Inflammatory macrophage treated with lipopolysaccharide for 4 hours (primary cell): ENCODE measurements at places on chromosomes 7 and 10.

DNA sequence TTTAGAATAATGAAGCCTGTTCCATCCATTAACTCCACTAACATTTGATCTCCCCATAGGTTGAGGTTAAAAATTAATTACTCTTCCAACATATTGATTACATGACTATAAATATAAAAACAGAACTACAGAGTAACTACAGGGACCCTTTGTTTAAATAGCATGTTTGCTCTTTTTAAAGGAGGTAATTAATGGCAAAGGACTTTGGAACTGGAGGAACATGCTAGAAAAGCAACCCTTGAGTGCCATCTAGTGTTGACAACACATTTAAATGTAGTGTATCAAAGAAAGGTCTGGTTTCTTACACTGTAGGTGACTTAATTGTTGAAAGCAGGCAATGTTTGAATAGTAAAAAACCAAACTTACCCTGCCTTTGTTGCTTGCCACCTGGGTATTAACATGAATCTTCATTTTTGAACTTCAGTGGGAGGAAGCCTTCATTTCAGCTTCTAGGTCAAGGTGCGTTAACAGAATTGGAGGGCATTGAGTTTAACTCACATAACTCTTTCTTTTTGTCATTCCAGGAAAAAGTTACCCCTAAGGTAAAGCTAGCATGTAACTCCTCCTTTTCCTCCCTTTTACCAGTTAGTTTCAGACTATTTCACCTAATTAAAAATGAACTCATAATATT, 52.6 kb upstream of the CAPZA2 start:
- DNase-seq: peak; percentile 73

DNA sequence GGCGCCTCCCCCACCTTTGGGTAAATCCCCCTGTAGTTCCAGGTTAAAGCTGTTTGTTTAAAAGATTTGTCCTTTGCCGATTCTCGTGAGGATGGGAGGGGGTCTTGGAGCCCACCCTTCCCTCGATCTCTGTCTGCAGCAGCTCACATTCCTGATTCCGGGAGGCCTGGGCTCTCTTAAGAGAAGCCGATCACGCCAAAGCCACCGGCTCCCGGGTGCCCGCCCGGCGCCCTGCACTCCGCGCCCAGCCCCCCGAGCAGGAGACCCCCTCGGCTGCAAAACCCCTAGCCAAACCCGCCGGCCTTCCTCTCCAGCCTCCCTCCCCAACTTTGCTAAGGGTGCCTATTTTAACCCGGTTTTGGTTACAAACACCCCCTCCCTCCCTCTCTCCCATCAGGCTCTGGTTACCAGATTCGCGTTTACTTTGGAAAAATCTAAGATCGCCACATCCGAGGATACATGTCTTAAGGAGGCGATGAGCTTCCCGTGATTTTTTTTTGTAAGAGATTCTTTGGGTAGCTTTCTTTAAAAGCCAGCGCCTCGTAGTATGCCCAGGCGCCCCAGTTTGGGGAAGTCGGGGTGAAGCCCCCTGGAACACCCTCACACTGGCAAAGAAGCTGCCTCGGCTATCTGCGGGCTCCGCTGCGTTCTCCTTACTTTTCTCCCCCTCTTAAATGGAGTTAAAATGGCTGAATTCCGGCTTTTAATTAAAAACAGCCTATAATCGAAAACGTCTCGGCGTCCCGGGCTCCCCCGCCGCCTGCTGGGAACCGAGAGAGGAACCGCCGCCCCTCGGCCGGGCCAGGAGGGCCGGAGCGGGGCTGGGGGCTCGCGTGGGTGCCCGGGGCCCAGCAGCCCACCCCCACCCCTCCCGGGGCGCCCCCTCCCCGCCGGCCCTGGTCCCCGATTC, 983 bp downstream of the TNRC18 start:
- DNase-seq: peak; percentile 48

- DNase-seq: no peak
Measured at GRCh38 chr10:89954061-89954460, 252.7 kb downstream of the KIF20B start.

DNA sequence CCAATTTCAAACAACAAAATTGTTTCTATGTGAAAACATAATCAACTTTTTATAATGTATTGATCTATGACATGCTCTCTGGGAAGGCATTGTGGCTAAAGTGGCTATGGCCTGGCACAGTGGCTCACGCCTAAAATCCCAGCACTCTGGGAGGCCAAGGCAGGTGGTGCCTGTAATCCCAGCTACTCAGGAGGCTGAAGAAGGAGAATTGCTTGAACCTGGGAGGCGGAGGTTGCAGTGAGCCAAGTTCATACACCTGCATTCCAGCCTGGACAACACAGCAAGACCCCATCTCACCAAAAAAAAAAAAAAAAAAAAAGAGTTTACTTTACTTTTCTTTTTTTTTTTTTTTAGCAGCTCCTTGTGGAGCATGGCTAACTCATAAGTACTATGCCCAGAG, 38.9 kb upstream of the CPN1 start:
- no peak for DNase-seq

GRCh38 chr10:69483963-69484362, 32.7 kb downstream of the TSPAN15 start:
- DNase-seq: peak; percentile 69

DNA sequence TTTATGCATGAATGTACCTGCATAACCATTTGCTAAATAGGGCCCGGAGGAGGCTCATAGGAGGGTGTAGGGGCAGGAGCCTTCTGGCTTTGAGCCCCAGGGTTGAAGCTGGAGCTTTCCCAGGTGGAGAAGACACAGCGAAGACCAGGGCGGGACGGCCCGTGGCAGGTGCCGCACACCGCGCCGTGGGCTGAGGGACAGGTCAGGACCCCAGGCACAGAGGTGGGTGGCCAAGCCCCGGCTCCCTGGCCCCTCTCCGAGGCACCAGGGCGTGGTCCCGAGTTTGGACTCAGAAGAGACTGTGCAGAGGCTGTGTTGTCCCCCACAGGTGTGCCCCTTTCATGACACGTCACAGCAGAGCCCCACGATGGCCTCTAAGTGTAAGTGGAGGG, 56.5 kb downstream of the PWWP2B start:
- DNase-seq: no peak

- no peak for DNase-seq
Measured at GRCh38 chr10:74194545-74194944, 43.5 kb downstream of the ADK start.

DNA sequence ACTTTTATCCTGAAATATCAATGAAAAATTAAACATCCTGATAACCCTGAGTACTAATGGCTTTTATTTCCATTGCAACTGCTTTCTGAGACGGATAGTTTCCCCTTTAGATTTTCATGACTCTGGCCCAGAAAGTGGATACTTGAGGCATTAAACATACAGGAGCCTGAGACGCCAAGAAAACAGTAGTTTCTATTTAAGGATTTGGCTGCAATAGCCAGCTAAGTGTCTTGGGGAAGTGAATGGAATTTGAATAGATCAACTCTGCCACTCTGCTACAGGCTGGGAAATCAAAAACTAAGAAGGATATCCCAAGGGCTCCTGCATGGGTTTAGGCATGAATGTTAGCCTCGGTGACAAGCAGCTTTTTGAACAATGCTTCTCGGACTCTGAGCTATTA, 24.7 kb upstream of the GPAM start:
- no peak for DNase-seq

GRCh38 chr7:122972056-122972455, 23.4 kb downstream of the TAS2R16 start:
- no peak for DNase-seq

DNA sequence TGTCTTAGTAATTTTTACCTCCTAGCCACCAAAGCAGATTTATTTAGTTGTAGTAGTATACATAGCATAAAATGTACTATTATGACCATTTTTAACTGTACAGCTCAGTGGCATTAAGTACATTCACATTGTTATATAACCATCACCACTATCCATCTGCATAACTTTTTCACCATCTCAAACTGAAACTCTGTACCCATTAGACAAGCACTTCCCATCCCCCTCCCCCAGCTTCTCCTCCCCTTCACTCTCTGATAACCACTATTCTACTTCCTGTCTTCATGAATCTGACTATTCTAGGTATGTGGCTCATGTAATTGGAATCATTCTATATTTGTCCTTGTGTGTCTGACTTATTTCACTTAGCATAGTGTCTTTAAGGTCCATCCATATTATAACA, 71.9 kb downstream of the MRPL32 start:
- DNase-seq: no peak

GRCh38 chr7:144102041-144102440, 7.3 kb upstream of the OR2A2 start:
- no peak for DNase-seq

DNA sequence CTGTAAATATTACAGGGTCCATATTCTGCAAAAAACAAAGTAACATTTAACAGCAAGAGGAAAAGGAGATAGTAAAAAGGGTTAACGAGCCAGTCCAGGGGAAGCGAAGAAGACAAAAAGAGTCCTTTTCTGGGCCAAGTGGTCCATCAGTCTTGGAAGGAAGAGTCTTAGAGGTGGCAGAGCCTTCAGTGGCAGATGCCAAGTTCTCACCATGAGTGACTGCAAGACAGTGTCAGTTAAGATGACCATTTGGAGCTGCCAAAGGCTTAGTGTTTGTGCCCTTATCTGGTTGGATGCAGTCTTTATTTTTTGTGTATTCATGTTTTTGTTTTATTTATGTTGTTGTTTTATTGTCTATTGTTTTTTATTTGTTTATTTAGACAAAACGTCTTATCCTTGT, 125.7 kb upstream of the LANCL2 start:
- DNase-seq: no peak

- DNase-seq: no peak
Measured at GRCh38 chr7:16841681-16842080, 36.9 kb upstream of the AGR2 start.

GRCh38 chr7:26376175-26376917, 84.7 kb downstream of the SNX10 start:
- peak; percentile 32 for DNase-seq

- DNase-seq: no peak
Measured at GRCh38 chr10:29862923-29863614, 196.3 kb downstream of the JCAD start.

- no peak for DNase-seq
Measured at GRCh38 chr10:31630861-31631567, 297.6 kb downstream of the ARHGAP12 start.

GRCh38 chr7:81094952-81095351, 176.1 kb upstream of the SEMA3C start:
- no peak for DNase-seq

- DNase-seq: peak; percentile 79
Measured at GRCh38 chr7:148584154-148584827, 6.3 kb upstream of the C7orf33 start.

DNA sequence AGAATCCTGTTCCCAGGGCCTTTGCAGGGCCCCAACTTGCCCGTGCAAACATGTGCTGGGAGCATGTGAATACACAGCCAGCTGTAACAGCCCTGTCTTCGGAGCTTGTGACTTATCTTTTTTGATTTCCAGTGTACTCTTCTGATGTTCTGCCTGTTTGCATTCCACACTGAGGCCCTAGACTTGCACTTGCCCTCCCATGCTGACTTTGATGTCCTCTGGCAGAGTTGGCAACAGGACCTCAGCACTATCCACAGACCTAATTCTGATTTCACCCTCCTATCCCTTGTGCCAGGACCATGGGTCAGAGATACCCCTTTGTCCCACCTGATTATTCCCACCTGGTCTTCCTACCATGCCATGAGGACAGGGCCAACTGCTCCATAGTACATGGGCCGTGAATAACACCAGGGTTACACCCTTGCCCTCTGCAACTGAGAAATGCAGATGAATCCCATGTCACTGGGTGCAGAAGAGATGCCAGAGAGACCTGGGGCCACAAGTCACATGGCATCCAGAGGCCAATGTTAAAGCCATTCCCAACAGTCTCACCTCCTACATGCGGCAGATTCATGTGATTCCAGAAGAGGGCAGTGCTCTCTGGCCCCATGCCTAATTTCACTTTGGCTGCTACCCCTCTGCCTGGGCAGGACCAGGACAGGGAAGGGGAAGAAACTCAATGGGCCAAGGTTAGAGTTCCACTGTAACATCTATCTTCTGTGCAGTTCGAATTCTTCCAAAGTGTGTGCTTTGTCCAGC, 43.0 kb downstream of the SCRN1 start:
- peak; percentile 38 for DNase-seq

- no peak for DNase-seq
Measured at GRCh38 chr7:7617550-7617949, 23.0 kb upstream of the UMAD1 start.

- no peak for DNase-seq
Measured at GRCh38 chr10:93941606-93942005, 47.8 kb downstream of the SLC35G1 start.

GRCh38 chr7:159015454-159016410, 128.9 kb downstream of the VIPR2 start:
- DNase-seq: no peak

DNA sequence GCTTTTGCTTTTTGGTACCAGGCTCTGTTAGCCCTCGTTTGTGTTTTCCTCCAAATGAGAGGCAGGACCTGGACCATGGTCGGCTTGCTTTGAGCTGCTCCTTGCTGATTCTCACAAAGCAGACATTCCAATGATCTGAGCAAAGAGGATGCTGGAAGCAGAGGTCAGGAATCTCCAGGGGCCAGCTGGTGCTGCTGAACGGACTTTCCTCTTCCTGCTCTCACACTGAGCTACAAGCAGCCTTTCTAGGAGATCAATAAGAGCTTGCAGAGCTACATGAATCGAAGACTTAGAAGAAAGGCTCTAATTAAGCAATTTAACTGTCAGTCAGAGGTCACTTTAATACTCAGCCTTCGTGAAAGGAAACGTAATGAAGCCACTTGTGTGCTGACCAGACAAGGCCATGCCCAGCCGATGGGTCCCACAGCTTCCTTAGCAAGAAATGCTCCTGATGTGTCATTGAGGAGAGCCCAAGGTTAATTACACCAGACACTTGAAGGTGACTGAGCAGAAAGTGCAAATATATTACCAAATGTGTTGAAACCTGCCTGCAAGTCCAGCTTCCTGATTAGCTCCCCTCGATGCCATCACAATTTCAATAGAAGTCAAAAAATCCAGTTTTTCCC, 151.3 kb upstream of the RSU1 start:
- DNase-seq: peak; percentile 44

- peak; percentile 35 for DNase-seq
Measured at GRCh38 chr7:37532636-37533035, 84.0 kb upstream of the ELMO1 start.

DNA sequence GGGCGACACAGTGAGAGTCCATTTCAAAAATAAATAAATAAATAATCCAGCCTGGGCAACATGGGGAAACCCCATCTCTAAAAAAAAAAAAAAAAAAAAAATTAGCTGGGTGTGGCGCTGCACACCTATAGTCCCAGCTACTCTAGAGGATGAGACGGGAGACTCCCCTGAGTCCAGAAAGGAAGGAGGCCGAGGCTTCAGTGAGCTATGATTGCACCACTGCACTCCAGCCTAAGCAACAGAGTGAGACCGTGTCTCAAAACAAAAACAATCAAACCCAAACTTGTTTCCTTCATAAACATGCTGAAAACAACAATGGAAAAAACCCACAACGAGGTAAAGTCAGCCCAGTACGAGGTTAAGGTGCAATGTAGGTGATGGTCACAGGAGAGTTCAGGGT, 1.2 kb downstream of the COX19 start:
- DNase-seq: peak; percentile 30

- no peak for DNase-seq
Measured at GRCh38 chr10:59905066-59905730, 1.2 kb downstream of the CCDC6 start.

DNA sequence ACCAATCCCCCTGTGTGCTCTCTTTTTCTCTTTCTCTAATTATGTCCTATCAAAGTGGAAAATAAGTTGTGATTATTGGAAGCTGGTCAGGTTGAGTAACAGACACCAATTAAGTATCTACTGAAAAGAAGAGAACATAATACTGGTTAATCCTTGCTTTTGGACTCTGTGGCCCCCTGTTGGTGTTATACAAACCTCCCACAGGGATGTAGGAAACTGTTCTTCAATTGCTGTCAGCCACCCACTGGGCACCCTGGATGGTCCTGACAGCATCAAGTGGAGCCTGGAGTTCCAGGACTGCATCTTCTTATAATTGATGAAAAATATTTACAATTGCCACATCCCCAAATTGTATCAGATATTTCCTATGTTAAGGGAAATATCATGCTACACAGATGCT, 939.7 kb downstream of the KCNMA1 start:
- no peak for DNase-seq
